Central memory CD4-positive, alpha-beta T cell (primary cell): ENCODE measurements at places on chromosomes 7 and 10.

- no peak for DNase-seq
Observed at GRCh38 chr7:155974186-155974897, 162.1 kb upstream of the SHH start.

GRCh38 chr7:30279653-30279904 is 4.8 kb upstream of the ZNRF2 start:
- DNase-seq: no peak

DNA sequence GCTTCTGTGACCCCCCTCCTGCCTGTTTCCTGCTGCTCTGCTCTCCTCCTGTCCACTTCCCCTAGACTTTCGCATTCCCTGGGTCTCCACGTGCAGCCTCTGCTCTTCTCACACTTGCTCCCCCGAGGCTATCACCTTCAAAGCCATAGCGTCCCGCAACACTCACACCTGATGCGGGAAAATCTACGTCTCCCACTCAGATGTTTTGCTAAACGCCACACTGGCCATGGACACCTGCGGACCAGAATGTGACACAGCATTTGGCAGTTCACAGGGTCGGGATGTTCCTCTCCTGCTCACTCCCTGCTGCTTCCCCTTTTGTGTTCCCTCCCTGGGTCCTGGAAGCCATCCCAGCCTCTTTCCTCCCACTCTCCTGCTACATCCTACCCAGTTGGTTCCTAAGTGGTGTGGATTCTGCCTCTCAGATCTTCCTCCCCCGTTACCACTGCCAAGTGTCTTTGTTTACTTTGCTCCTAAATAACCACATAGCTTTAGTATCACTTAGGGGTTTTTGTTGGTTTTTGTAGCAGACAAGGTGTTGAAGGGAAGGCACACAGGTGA is 33.7 kb upstream of the RBM33 start:
- DNase-seq: no peak

- DNase-seq: no peak
Observed at GRCh38 chr7:87625101-87625500, 3.1 kb upstream of the RUNDC3B start.

DNA sequence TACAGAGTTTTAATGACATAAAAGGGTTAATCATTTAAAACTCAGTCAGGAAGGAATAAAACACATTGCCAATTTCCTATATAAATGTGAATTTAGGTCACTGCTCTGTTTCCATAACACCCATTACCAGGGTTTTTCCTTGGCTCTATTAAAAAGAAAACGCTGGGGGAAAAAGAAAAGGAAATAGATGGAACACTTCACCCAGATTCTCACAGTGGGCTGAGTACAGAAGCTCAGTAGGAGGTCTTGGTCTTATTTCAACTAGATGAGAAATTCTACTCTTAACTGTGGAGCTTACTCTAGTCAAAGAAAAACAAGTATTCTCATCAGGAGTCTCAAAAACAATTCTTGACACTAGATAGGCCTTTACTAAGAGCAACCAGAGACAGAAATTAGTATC is 36.5 kb downstream of the GLUD1 start:
- DNase-seq: no peak

GRCh38 chr7:148856578-148856881 is 27.6 kb downstream of the EZH2 start:
- no peak for DNase-seq

- DNase-seq: no peak
Observed at GRCh38 chr10:77507291-77507880, 130.2 kb downstream of the KCNMA1 start.

- no peak for DNase-seq
Observed at GRCh38 chr7:132059141-132059540, 502.7 kb upstream of the PODXL start.

GRCh38 chr10:25178411-25178810 is 3.6 kb downstream of the GPR158 start:
- no peak for DNase-seq

GRCh38 chr10:4310172-4310571 is 515.8 kb upstream of the AKR1E2 start:
- DNase-seq: no peak

DNA sequence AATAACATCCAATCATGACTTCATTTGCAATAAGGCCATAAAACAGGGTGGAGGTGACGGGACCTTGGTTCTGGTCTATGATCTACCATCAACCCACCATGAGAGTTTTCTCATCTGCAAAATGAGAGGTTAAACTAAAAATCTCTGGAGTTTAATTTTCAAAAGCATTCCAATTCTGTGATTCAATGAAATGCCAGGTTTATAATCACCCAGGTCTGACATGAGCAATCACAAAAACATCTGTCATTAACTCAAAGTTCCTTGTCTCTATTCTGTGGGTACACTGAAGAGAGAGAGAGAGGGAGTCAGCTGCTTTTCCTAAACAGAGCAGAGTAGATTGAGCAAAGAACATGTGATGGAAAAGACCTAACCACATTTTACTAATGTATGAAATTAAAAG is 75.4 kb downstream of the NUDCD3 start:
- no peak for DNase-seq

- DNase-seq: no peak
Observed at GRCh38 chr7:302054-302992, 12.4 kb downstream of the FOXL3 start.

DNA sequence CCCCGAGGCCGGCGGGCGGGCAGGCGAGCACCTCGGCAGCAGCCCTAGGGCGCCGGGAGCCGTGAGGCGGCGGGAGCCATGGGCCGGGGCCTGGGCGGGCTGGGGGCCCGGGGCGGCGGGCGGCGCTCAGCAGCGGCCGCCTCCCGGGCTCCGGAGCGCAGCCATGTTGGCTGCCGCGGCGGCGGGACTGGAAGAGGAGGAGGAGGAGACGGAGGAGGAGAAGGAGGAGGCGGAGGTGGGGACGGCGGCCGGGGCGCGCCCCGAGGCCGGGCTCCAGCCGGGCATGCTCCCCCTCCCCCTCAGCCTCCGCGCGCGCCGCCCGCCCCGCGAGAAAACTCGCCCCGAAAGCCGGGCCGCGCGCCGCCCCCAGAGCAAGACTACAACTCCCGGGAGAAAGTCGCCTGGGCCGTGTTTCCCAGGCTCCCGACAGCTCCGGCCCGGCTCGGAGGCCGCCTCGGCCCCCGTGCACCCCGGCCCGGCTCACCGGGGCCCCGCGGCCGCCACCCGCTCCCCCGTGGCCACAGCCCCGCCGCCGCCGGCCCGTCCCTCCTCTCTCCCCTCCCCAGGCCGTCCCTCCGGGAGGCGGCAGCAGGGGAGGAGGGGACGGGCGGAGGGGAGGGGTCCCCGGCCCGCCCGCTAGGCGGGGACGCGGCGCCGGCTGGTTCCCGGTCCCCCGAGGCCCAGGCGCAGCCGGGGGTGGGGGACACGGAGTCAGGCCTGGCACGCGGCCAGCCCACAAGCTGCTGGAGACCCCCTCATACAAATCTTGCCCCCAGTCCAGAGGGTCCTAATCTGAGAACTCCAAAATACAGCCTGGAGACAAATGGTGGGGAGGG is at the start of gene DLG5:
DLG5 (minus strand) TSS at position 190 of the 836 bp plus-strand sequence. CDS start 235 bp downstream, outside the sequence.
- no peak for DNase-seq
